AML-193 (cell line): ENCODE measurements at places on chromosomes 13 and 19.

DNA sequence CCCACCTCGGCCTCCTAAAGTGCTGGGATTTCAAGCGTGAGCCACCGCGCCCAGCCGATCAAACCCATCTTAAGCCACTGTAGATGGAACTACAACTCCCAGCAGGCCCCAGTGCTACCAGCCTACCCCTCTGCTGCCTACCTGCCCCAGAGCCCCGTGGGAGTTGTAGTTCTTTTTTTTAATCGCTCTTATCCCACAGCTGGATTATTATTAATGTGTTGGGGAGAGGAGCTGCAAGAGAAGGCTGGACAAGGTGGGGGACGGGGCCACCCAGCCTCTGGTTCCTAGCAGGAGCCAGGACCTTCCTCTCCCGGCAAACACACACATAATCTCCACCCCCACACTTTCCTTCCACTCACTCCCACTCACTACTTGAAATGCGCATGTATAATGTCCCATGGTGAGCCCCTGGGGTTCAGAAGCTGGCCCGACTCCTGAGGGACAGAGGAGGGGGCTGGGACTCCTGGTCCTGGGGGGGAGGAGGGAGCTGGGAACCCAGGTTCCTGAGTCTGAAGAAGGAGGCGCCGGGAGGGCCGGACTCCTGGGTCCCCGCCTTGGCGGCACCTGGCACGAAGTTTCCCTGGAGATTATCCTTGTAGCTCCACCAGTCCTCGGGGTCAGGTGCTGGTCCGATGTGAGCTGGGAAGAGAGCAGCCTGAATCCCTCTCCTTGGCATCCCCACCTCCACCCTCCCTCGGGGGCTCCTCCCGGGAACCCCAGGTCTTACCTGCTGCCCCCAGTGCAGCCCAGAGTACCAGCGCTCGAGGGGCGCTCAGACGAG is 958 bp downstream of the CA11 start:
- peak; percentile 72 for DNase-seq

GRCh38 chr13:53160211-53160610 is 131.6 kb downstream of the OLFM4 start:
- no peak for DNase-seq

GRCh38 chr13:39315796-39316195 is 277.5 kb downstream of the NHLRC3 start:
- no peak for DNase-seq

- DNase-seq = no peak
Observed at GRCh38 chr13:50990065-50990817, 80.7 kb downstream of the RNASEH2B start.

DNA sequence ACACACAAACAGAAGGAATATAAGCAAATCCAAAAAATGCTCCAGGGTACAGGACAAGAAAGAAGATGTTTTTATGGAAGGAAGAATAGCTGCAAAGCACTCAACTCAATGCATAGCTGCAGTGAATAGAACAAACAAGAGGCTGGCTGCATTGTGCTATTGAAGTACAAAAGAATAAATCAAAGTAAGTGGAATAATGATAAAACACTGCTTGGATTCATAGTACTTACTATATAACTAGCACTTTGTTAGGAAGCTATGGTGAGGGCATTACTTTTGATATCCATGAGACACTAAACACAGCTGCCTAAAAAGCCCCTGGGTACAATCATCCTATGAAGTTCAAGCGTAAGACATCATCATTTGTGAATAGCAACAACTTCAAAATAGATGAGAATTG is 350.1 kb downstream of the PCDH9 start:
- DNase-seq = no peak

- no peak for DNase-seq
Observed at GRCh38 chr13:60756306-60756705, 359.3 kb downstream of the TDRD3 start.
